ENCODE measurements at places on chromosomes 4 and X.

GRCh38 chr4:145283909-145284308 is 103.5 kb upstream of the OTUD4 start:
- no peak for DNase-seq

DNA sequence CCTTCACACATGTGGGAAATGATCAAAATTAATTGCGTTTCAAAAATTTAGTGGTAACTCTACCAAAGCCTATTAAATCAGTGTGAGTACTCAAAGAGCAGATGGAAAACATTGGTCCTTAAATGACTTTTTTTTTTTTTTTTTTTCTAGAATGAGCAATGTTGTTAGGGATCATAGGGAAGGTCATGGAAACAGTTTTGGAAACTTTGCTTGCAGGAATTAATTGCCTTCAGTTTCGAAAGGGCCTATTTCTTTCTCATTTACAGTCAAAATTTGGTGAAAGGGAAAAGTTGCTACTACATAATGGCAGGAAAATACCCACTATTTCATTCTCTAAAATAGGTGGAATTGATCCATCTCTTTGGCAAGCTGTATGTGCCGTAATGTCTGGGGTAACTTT is 160.9 kb downstream of the RTL9 start:
- DNase-seq = no peak

GRCh38 chrX:133364196-133364595 is 51.1 kb downstream of the GPC4 start:
- DNase-seq = no peak

GRCh38 chr4:181502611-181503010 is 740.6 kb upstream of the TENM3 start:
- no peak for DNase-seq

DNA sequence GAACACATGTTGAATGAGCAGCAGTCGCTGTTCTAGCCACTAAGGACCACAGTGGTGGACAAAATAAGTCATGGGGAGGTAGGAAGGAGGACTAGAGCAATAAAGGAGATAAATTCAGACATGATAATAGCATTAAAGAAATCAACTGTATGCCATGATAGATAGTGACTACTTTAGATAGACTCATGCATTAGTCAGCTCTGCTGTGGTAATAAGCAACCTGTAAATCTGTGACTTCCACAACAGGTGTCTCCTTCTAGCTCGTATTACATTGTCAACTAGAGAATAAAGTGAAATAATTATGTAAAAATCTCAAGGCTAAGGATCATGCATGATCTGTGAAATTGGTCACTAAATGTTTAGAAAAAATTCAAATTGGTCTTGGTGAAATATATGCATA is 77.9 kb downstream of the WWC2 start:
- no peak for DNase-seq

Measured in NCI-H2107 (cell line).